Immature natural killer cell (primary cell): ENCODE measurements at places on chromosomes 1 and 21. TPM values are rescaled to one million over a fixed set of nuclear protein-coding genes. Genes with fewer than 3 reads are reported as not detected.

- H3K36me3 ChIP-seq, result no peaks in the 10 kb centered on the region
- no peak for DNase-seq
- H3K4me3 ChIP-seq, result no peak overlapping the region
- H3K27me3 ChIP-seq, result peaks cover 2% of the 10 kb centered on the region
- H3K27ac ChIP-seq, result peak overlapping the region; percentile 74
- peaks cover 46% of the 10 kb centered on the region for H3K4me1 ChIP-seq
These were observed 156.5 kb downstream of the EIF4G3 start for GRCh38 chr1:21020151-21020550.

DNA sequence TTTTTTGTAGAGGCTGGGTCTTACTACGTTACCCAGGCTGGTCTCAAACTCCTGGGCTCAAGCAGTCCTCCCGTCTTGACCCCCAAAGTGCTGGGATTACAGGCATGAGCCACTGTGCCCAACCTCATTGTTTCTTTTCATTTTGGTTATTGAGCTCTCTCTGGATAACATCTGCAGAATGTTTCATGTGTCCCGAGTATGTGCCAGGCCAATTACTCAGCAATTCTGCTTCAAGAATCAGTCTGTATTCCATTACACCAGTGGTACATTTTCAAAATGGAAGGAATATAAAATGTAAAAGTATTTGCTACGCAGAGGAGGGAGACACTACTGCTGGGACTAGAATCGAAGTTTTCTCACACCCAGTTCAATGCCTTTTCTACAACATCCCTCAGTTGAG is 1.7 kb upstream of the ELOA start:
- H3K4me1 ChIP-seq, result peaks cover 37% of the 10 kb centered on the region
- no peak for DNase-seq
- H3K27me3 ChIP-seq, result no peaks in the 10 kb centered on the region

ZNF692 gene
- polyA plus RNA-seq, result 5.5 TPM

CITED4 gene
- polyA plus RNA-seq, result 2.1 TPM

KRTAP21-2 gene
- polyA plus RNA-seq, result not detected

DNA sequence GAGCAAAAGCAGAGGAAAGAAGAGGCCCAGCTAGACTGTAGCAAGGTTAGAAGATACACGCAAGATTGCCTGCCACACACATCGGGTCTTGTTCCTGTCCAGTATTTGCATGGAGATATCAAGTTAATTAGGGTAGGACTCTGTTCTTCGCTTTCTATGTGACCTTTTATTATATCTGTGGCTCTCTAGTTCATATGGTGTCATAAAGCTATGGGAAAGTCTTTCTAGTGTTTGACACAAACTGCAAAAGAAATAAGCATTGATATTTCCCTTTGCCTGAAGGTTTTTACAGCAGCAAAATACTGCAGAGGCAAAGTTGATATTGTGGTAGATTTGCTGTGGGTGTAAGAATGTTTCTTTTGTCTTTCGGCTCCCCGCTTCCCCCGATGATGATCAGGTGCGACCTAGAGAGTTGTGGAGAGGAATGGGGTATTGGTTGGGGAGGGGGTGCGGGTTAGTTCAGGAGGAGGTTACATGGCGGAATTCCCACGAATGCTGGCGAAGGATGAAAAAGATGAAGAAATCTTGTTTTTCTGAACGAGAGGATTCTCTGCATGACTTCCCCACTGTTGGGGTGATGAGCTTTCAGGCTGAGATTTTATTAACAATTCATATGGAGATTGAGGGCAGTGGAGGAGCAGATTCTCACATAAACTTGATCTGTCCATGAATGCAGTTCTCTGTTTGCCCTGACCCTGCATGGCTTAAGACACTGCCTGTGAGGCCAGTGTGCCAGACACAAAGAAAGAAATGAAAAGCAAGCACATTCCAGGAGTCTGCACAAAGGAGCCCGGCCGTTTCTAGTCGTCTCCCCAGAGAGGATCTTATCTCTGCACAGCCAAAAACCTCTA is 550.2 kb downstream of the USP25 start:
- H3K27ac ChIP-seq, result no peak overlapping the region
- no peak for DNase-seq
- peaks cover 3% of the 10 kb centered on the region for H3K36me3 ChIP-seq
- H3K4me3 ChIP-seq, result no peak overlapping the region
- no peaks in the 10 kb centered on the region for H3K27me3 ChIP-seq

DNA sequence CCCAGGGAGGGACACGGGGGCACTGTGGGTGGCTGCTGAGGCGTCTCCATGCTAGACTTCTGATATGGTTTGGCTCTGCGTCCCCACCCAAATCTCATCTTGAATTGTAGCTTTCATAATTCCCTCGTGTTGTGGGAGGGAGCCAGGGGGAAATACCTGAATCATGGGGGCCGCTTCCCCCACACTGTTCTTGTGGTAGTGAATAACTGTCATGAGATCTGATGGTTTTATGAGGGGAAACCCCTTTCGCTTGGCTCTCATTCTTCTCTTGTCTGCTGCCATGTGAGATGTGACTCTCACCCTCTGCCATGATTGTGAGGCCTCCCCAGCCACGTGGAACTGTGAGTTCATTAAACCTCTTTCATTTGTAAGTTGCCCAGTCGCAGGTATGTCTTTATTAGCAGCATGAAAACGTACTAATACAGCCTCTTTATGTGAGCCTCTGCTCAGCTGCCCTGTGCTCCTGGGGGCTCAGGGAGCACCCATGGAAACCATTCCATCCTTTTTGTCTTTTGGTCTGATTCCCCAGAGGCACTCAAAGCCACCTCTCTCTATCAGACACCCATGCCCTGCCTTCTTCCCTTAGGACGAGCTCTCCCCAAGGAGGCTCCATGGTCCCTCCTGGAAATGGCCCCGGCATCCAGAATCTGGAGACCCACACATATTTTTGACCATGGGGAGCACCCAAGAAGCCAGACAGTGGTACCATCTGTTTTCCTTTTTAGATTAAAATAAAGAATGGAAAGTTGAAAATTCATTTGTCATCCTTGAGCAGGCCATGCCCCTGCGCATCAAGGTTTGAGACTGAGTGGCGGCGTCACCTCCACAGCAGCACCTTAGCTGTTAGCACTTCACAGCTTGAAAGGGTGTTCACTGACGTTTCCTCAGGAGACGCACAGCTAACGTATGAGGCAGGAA is 65.9 kb upstream of the FAM20B start:
- peaks cover 3% of the 10 kb centered on the region for H3K27me3 ChIP-seq
- no peak for DNase-seq
- no peaks in the 10 kb centered on the region for H3K4me1 ChIP-seq
- no peak overlapping the region for H3K27ac ChIP-seq
- H3K4me3 ChIP-seq, result no peak overlapping the region

SRSF11 gene
- polyA plus RNA-seq, result 76.7 TPM

DNA sequence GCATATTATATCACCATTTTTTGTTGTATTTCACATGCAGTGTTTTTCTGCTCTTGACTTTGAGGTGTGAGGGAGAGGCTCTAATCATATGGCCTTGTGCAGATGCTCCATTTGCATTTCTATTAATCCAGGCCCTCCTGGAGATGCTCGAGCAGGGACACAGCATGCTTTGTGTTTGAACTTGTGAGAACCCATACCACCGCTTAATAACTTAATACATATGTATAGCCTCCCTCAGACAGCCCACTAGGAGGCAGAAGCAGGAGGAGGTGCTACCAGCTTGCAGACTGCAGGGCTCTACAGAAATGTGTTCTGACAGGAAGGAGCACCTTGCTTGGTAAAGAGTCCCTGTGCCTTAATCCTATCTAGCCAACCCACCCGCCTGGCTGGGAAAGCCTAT is 155.2 kb downstream of the BARHL2 start:
- no peak overlapping the region for H3K27ac ChIP-seq
- DNase-seq, result no peak
- no peaks in the 10 kb centered on the region for H3K4me1 ChIP-seq
- H3K4me3 ChIP-seq, result no peak overlapping the region
- H3K27me3 ChIP-seq, result no peaks in the 10 kb centered on the region
- H3K36me3 ChIP-seq, result no peaks in the 10 kb centered on the region

DNA sequence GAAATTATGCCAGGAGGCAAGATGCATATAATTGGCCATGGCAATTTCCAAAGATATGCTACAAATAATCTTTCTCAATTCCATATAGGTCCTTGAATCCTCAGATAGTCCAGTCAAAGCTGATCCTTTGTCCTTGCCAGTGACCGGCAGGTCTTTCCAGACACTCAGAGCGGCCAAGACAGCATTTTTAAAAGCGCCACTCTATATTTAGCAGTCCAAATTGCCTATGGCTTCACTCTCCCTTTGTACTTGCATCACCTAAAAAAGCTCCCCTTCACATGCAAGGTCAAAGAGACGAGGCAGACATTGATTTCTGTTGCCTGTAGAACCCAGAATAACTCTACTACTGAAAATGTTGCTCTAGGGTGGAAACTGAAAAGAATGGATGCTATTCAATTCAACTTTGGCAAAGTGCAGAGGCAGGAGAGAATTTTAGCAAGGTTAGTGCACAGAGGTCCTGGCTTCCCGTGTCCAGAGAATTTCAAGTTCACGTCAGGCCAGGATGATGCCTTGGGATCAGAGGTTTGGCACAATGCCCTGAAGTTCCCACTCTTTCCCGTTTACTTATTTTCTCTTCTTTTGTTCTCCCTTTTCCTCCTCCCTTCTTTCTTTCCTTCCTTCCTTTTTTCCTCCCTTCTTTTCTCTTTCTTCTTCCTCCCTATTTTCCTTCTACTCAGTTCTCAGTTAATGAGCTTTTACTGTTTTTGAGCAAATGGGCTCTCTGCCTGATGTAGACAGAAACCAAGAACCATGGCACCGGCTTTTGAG is 108.5 kb downstream of the KCNK1 start:
- no peaks in the 10 kb centered on the region for H3K36me3 ChIP-seq
- H3K4me3 ChIP-seq, result no peak overlapping the region
- DNase-seq, result no peak

GRCh38 chr1:236762410-236762809 is 32.7 kb upstream of the MTR start:
- H3K4me3 ChIP-seq, result no peak overlapping the region
- peaks cover 2% of the 10 kb centered on the region for H3K27me3 ChIP-seq
- DNase-seq, result no peak
- peaks cover 1% of the 10 kb centered on the region for H3K4me1 ChIP-seq
- no peak overlapping the region for H3K27ac ChIP-seq
- no peaks in the 10 kb centered on the region for H3K36me3 ChIP-seq

DNA sequence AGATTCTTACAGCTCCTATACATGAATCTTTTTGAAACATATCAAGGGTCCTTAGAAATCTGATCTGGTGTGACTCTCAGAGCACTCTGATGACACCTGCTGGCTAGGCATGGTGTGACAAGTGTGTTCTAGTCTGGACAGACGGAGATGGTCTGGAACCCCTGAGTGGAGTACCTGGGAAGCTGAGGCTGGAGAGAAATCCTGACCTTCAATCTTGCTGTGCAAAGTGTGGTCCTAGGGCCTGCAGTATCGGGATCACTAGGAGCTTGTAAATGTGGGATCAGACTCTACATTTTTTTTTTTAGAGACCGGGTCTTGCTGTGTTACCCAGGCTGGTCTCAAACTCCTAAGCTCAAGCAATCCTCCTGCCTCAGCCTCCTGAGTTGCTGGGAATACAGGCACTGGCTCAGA is 78.6 kb upstream of the SOD1 start:
- H3K36me3 ChIP-seq, result no peaks in the 10 kb centered on the region
- H3K4me3 ChIP-seq, result no peak overlapping the region
- no peak overlapping the region for H3K27ac ChIP-seq
- DNase-seq, result peak; percentile 49
- no peaks in the 10 kb centered on the region for H3K27me3 ChIP-seq

DNA sequence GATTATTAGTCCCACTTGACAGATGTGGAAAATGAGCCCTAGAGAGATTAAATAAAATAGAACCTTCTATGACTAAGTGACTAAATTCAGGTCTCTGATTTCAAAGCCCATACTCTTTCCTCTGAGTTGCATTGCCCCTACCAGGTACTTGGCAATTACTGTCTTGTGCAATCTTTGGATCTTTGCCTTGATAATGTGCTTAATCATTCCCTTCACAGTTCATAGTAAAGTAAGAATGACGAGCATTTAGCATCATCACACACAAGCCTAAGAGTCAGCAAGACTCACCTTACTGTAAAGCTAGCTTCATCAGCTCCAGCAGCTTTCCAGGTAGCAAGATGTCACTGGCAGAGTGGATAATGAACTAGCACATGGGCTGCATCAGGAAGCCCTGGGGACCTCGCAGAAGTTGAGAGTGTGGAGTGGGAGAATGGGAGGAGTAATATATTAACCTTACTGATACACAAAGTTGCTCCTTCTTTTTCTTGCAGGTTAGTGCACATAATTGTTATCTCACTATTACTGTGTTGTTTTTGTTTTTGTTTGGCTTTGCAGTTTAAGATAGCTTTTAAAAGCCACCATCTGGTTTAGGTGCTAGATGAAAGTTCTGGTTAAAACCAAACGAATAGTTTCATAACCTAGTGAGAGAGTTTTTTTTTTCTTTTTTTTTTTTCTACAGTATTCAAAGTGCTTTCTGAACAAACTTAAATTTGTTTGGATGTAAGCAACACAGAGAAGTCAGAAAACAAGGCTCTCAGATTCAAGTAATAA is 71.8 kb downstream of the PBX1 start:
- H3K27me3 ChIP-seq, result peaks cover 23% of the 10 kb centered on the region
- no peak overlapping the region for H3K27ac ChIP-seq
- H3K4me3 ChIP-seq, result no peak overlapping the region
- DNase-seq, result no peak

OLFML3 gene
- polyA plus RNA-seq, result not detected

- H3K4me3 ChIP-seq, result no peak overlapping the region
- DNase-seq, result no peak
- no peaks in the 10 kb centered on the region for H3K36me3 ChIP-seq
- no peak overlapping the region for H3K27ac ChIP-seq
- no peaks in the 10 kb centered on the region for H3K4me1 ChIP-seq
- H3K27me3 ChIP-seq, result peaks cover 2% of the 10 kb centered on the region
These were observed 46.5 kb downstream of the PBX1 start for GRCh38 chr1:164605254-164606091.

GRCh38 chr1:59697150-59697800 is 117.5 kb upstream of the HOOK1 start:
- no peaks in the 10 kb centered on the region for H3K27me3 ChIP-seq
- H3K27ac ChIP-seq, result peak overlapping the region; percentile 65
- peak; percentile 12 for DNase-seq
- H3K36me3 ChIP-seq, result no peaks in the 10 kb centered on the region
- H3K4me3 ChIP-seq, result peak overlapping the region; percentile 80

DNA sequence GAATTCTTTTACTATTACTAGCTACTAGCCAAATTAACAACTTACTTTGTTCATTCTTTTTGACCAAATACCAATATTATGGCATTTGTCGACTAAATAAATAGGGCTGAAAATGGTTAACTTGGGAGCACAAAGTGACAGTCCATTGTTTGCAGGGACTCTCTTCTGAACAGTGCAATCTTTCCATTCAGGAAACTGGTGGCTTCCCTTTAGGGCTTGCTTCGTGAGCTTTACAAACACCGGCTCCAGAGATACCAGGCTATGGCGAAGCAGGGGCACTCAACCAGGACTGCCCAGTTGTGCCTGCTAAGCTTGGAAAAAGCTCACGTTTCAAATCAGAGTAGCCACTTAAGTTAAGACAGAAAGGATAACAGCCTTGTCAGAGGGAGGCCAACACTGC is 12.3 kb downstream of the RAB42 start:
- no peak overlapping the region for H3K27ac ChIP-seq
- no peaks in the 10 kb centered on the region for H3K27me3 ChIP-seq
- DNase-seq, result no peak
- no peak overlapping the region for H3K4me3 ChIP-seq
- no peaks in the 10 kb centered on the region for H3K4me1 ChIP-seq

PLA2G2C gene
- not detected for polyA plus RNA-seq
